ENCODE measurements at places on chromosomes 3 and 15. TPM values are rescaled to one million over a fixed set of nuclear protein-coding genes. Genes with fewer than 3 reads are reported as not detected.

GRCh38 chr15:35674873-35675781 lies 129.2 kb upstream of the DPH6 start:
- DNase-seq: peak; percentile 58

- no peak for DNase-seq
These were observed 43.1 kb upstream of the WDR5B start for GRCh38 chr3:122458992-122459391.

GHSR gene
- not detected for total RNA-seq

- DNase-seq: no peak
These were observed 140.2 kb downstream of the GMNC start for GRCh38 chr3:190722181-190722905.

DNA sequence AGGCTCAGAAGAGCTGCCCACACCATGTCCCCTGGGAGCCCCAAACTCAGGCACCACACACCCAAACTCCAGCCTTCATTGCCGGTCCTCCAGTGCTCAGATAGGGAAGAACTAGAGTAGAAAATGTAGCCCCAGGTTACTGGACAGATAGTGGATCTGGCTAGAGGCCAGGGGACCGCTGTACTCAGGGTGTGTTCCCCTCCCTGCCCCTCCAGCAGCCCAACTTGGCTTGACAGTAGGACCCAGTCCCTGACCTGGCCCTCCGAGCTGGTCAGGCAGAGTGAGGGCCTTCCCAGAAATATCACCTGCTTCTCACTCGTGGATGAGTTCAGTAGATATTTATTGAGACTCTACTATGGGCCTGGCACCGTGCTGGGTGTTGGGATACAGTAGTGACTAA lies 100.0 kb downstream of the CORO2B start:
- no peak for DNase-seq

EOMES gene
- 0.49 TPM for total RNA-seq

- DNase-seq: peak; percentile 68
These were observed 31.6 kb downstream of the CBLB start for GRCh38 chr3:105837143-105837740.

GRCh38 chr3:60584250-60584649 lies 667.0 kb downstream of the FHIT start:
- no peak for DNase-seq

DNA sequence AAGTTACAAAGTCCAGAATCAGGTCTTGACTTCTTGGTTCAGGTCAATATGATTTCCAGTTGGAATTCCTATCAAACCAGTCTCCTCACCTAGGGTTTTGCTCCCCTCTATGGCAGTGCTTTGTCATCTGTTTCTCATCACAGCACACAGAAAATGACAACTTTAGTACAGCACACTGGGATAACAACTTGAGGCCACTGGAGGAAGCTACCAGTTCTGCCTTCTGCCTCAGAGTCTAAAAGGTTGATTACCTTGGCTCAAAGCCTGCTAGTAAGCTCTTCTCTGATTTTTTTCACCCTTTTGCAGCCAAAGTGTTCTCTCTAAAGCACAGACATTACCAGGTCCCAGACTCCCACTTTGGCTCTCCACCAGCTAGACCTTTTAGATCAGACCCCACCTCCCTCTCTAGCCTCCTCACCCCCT lies 24.8 kb upstream of the TRIM59 start:
- no peak for DNase-seq

DNA sequence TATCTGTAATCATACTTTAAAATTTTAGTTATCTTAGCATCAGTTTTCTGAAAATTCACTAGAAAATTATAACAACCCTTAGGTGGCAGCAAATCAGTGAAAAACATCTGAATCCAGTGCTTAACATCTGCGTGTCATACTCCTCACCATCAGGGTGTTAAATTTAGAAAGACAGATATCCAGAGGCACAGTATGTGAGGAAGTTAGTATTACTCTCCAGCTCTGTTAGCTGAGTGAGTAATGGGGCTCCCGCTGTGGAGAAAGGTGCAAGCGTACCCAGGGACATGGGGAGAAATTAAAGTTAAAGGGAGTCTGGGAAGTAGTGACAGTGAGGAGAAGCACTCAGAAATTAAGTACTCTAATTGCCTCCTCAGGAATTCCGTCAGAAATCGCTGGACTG lies 50.9 kb downstream of the CEP63 start:
- no peak for DNase-seq

FBN1 gene
- 480 TPM for total RNA-seq

SKIC8 gene
- total RNA-seq: 53.2 TPM

IRAK2 gene
- 3.8 TPM for total RNA-seq

DNA sequence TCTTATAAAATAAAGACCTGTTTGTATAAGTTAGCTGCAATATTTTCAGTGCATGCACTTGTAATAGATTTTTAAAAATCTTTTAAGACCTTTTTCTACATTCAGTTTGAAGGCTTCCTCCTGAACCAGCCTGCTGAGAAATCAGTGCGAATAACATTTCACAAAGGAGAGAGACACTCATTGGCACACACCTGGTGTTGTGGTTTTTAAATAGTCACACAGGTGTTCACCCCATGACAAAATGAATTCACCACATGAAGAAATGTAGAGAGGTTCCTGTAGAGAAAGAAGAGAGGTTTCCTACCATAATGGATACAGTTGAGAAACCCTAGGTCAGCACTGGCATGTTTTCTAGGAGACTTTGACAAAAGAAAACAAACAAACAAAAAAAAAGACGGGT lies 237.3 kb downstream of the CNTN6 start:
- no peak for DNase-seq

EXD1 gene
- not detected for total RNA-seq

DNA sequence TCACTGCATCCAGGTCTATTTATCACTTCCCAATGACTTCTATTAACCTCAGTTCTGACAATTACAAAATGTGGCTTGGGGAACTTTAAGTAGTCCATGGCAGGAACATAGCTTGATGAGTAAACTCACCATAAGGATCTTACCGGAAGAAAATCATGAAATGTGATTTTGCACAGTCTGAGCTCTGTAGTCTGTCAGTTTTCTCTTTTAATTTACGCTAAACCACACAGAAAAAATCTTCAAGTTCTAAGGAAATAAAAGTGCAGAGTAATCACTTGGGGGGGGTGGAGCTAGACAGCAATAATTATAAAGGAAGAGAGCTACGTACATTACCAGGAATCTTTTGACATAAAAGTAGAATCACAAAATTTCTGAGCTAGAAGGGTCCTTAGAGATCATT lies 9.2 kb downstream of the TBC1D5 start:
- DNase-seq: no peak

FANCD2OS gene
- total RNA-seq: not detected

GRCh38 chr3:25177041-25177440 lies 251.0 kb upstream of the RARB start:
- DNase-seq: peak; percentile 38

GRCh38 chr3:17207019-17207418 lies 322.3 kb downstream of the PLCL2 start:
- DNase-seq: no peak

- DNase-seq: no peak
These were observed 171.4 kb downstream of the NSUN3 start for GRCh38 chr3:94234177-94234788.

SLC51A gene
- total RNA-seq: 0.49 TPM

DNA sequence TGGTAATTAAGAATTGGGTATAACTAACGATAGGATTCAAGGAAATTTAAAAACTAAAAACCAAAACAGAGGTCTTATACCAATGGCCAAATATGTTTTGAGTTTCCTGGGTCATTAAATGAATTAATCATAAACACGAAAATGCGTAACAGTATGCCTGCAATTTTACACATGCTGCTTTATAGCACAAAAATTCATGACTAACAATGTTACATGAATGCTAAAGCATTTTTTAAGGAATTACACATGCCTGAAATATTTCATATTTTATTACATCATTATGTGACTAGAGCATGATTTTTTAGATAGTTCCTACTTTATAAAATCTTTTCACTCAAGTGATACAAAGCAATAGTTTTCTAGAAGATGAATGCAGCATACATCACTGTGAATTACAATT lies 74.7 kb downstream of the ZNF148 start:
- DNase-seq: peak; percentile 46

GRCh38 chr15:62821384-62822131 lies 221.0 kb upstream of the TPM1 start:
- DNase-seq: no peak

CD80 gene
- 0.69 TPM for total RNA-seq

DNA sequence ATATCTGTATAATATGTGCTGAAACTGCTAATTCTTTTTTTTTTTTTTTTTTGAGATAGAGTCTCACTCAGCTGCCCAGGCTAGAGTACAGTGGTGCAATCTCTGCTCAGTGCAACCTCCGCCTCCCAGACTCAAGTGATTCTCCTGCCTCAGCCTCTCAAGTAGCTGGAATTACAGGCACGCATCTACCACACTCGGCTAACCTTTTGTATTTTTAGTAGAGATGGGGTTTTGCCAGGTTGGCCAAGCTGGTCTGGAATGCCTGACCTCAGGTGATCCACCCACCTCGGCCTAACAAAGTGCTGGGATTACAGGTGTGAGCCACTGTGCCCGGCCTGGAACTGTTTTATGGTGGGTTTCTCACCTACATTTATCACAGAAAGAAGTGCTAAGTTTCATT lies 307.8 kb upstream of the STT3B start:
- DNase-seq: no peak

NCEH1 gene
- total RNA-seq: 1.7 TPM

GRCh38 chr3:23915537-23916108 lies 1.2 kb downstream of the NKIRAS1 start:
- DNase-seq: no peak

XCR1 gene
- total RNA-seq: 0.39 TPM

- DNase-seq: no peak
These were observed 59.6 kb downstream of the PDE8A start for GRCh38 chr15:85041230-85041629.

APOD gene
- total RNA-seq: 24.9 TPM

- DNase-seq: no peak
These were observed 71.1 kb upstream of the RAP2B start for GRCh38 chr3:153090973-153091372.

DNA sequence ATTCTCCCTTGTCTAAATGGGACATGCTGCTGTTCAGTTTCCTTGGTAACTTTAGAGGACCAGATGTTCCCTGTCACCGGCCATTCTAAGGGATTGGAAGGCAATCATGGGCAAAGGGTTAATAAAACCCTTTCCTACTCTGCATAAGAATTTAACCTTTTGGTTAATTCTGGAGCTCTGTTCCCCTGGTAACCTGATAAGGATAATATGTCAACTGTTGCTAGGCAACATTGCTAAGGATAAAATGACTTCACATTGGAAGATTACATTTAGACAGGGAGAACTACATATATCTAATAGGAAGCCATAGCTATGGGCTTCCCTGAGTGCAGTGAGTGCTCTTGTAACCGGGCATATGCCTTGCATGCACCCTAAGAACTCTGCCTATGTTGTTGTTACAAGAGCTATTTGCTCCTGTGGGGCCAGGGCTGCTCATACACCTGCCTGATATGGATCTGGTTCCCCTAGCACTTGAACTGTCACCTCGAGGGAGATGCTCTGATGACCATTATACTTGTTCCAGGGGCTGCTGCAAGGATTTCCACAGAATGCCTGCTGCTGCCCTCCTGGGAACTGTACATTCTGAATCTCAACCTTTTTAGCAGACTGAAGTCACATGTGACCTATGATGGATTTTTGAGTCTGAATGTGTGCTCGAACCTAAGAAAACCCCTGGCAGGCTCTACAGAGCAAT lies 326.3 kb upstream of the PDZRN3 start:
- DNase-seq: no peak

SLC12A1 gene
- total RNA-seq: not detected

DNA sequence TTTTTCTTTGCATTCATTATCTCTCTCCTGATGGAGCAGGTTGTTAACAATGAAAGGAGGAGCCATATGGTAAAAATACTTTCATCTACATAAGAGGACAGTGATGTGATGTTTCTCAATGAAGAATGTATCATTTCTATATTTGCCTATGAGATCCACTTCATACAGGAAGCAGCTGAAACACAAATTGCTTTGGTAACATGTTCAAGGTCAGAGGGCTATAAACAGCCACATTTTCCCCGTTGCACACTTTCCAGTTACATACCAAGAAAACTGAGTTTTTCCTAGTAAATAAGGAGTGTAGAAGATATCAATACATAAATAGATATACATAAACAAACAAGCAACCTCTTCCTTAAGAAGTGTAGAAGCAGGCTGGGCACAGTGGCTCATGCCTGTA lies 32.6 kb upstream of the GYG1 start:
- DNase-seq: no peak

- DNase-seq: no peak
These were observed 7.8 kb upstream of the CHRM5 start for GRCh38 chr15:33960549-33960935.

GRCh38 chr15:95284933-95285421 lies 1045.5 kb upstream of the NR2F2 start:
- peak; percentile 66 for DNase-seq

HRH1 gene
- 10.1 TPM for total RNA-seq

DNA sequence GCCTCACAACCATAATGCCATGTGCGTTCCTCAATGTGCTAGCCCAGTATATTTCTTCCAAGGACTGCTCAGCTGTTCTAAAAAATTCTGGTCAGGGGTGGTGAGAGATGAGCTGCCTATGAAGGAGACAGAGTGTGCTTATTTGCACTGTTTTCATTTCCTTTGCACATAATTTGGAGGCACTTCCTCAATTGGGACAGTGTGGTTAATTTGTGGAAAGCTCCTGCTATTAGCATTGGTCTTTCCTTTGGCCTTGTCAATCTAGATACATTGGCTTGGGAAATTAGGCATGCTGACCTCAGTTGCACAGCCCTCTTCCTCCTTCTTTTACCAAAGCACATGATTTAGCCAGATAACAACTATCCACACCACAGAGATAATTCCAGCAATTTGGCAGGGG lies 9.4 kb downstream of the FAM81A start:
- DNase-seq: no peak

DNA sequence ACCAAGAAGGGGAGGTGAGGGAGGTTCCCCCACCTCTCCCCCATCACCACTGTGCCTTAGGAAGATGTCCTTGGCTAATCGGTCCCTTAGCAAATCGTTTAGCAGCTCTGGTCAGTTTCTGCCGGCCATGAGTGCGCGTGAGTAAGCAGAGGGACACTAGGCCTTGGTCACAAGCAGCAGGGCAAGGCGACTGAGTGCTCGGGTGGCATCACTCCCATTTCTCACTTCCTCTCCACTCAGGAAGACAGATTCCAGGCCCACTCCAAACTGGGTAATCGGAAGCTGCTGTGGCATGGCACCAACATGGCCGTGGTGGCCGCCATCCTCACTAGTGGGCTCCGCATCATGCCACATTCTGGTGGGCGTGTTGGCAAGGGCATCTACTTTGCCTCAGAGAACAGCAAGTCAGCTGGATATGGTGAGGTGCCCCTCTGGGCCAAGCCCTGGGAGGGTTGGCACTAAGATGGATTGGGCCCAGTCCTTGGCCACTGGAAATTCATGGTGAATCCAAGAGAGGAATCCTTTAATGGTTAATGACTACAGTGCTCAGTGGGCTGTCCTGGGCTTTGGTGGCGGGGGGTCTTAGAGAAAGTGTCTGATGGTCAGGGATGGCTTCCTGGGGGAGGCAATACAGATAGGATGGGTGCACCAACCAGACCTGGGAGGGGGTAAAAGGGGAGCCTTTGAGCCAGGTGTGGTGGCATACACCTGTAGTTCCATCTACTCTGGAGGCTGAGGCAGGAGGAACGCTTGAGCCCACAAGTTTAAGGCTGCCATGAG lies 4.0 kb downstream of the PARP3 start:
- DNase-seq: no peak

GRCh38 chr3:140441006-140441405 lies 236.9 kb upstream of the TRIM42 start:
- no peak for DNase-seq

GABRB3 gene
- 1.8 TPM for total RNA-seq

Data from skin of body (tissue), 3 donors.